H7 (cell line): ENCODE measurements at places on chromosomes 13 and 19. TPM values are rescaled to one million over a fixed set of nuclear protein-coding genes. Genes with fewer than 3 reads are reported as not detected.

Gene BABAM1
- 186 and 194 TPM in 2 replicates for total RNA-seq

DNA sequence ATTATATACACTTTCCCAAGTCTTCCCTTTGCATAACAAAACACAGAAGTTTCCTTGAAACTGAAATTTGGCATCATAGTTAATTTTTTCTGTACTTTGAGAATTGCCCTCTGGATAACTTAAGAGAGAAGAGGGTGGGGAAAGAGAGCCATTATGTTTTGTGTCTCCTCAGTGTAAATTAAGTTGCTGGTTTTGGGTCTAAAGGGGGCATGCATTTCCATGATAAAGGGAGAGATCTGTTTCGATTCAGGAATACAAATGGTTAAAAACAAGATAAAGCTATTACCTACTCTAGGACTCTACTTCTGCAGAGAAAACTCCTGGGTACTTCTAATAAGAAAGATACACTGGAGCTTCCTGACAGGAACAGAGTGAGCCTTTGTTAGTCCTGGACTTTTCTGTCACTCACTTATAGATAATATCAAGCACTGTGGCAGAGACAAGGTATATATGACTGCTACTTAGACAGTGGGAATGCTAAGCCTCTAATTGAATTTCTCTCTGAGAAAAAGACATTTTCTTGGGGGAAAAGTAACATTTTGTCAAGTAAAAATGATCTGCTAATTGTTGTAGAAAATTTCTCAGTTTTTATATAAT lies 142.8 kb upstream of the PCDH9 start:
- DNase-seq: no peak

- no peak for DNase-seq
Observed at GRCh38 chr13:35808846-35809245, 322.3 kb downstream of the DCLK1 start.

GRCh38 chr13:80618781-80619180 lies 277.9 kb upstream of the SPRY2 start:
- DNase-seq: no peak

DNA sequence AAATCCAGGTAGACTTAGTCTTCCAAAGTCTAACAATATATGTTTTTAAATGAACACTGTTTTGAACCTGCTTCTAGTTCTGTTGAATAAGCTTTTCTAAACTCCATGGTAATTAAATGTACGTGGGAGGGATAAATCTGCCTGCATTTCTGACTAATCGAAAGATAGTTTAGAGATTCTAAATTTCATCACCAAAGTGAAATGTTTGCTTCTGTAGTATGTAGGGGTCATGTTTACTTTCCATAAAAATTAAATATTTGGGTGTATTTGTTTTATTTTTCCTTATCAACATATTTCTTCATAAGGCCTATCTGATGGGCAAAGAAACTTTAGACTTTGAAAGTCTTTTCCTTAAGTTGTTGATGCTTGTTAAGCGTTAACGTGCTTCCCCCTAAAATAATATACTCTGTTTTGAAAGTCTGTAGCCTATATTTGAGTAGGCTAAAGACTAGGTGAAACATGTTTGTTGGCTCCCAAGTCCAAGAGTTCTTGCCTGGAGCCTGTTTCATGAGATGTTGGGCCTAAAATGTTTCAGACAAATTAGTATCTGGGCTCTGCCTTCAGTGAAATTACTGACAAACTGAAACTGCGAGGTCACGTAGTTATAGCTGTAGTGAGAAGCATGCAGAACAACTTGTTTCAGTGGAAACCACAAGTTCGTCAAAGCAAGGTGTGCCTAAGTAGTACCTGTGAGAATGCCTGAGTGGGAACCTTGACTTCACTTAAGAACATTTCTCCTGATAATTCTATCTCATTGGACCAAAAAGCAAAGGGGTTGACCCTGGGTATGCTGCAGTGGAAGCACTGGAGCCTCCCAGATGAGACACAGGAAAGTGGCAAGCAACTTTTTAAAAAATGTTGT lies 126.2 kb downstream of the LMO7 start:
- DNase-seq: no peak

DNA sequence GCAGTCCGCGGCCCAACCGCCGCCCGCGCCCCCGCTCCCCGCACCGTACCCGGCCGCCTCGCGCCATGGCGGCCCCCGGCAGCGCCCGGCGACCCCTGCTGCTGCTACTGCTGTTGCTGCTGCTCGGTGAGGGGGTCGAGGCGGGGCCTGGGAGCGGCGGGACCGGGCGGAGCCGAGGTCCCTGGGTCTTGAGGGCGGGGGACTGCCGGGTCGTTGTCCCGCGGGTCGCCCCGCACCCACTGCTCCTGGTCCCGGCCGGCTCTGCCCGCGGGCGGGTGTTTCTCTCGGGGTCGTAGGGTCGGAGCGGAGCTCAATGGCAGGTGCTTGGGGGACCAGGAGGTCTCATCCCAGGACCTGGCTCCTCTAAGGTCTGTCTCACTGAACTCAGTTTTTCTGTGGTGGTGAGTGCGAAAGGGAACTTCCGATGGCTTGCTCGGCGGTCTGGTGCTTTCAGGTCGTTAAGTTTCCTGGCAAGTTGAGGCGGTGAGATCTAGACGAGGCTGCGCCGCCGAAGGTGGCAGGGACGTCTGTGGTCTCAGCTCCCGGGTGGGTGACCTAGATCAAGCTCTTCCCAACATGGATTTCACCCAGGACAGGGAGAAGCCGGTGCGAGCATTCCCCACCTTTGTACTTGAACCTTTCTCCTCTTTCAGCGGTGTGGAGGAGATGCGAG lies 467 bp downstream of the LAMP1 start:
- DNase-seq: no peak

- peak; percentile 17 for DNase-seq
Observed at GRCh38 chr13:106314417-106314816, 221.0 kb downstream of the EFNB2 start.

GRCh38 chr13:51311957-51312520 lies 27.5 kb upstream of the SERPINE3 start:
- DNase-seq: peak; percentile 56

DNA sequence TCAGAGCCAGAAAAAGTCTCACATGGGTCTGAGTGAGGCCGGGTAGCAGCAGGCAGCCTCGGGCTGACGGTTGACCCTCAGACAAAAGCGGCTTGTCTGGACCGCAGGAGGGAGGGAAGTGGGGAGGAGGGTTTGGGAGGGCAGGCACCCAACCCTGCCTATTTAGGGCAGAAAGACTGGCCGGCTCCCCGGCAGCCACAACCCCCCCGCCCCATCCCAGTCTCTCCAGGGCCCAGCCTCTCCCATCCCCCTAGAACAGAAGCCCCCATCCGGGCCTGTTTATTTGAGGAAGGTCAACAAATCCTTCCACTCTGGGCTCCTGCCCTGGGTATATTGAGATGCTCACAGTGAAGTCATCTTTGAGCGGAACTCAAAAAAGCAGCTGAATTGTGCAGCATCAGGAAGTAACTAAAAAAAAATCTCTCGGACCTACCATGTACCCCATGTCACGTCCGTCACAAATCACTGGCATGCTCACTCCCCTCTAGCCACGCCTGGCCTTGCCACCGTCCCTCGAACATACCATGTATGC lies 6.3 kb downstream of the DACT3 start:
- DNase-seq: peak; percentile 82

DNA sequence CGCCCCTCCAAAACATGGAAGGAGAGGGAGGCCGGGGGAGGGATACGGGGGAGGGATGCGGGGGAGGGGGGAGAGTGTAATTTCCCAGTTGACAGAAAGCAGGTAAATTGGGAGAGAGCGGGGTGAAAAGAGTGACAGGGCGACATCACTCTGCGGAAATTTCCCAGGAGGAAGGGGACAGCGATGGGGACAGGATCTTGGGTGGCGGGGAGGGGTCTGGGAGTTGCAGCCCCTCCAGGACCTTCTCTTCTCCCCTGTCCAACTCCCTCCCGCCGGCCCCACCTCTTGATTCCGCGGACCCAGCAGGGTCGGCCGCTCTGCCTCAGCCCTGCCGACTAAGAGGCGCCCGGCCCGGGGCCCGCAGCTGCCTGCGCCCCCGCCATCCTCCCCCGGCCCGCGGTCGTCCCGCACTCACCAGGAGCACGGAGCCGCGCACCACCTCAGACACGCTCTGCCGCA lies 108.0 kb upstream of the DOCK9 start:
- DNase-seq: no peak

- DNase-seq: no peak
Observed at GRCh38 chr13:35483761-35484160, 7.3 kb upstream of the MAB21L1 start.
